ENCODE measurements at places on chromosomes 2 and 18.

DNA sequence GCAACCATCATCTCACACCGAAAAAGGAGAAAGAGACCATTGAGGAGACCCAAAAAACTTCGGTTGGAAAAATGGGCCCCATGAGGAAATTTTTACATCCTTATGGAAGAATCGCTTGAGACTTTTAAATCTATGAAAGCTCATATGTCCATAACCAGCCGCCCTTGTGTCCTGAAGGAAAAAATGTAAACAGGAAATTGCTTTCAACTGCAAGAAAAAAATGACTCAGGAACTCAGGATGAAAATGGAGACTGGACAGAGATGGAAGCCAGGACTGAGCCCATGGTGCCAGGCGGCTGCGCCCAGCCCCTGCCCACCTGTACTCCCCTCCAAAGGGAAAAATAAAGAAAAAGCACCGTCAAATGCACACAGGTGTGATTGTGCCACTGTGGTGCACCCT lies 81.5 kb upstream of the SLC66A3 start:
- no peak for DNase-seq

DNA sequence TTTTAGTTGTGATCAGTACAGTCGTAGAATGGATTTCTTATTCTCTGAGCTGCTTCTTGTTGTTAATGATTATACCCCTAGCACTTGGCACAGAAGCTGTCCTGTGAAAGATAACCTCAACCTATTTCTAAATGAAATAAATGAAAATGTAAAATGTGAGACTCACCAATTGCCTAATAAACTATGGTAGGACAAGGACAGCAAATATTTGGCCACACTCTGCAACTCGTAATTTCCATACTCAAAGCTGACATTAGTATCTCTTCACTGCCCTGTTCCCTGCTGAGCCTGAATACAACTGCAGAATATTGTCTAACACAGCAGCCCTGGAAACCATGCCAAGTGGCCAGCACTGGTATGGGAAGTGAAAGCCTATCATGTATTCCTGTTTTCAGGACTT lies 34.5 kb downstream of the TMEM182 start:
- no peak for DNase-seq

GRCh38 chr2:74226648-74227213 lies 28.3 kb downstream of the MTHFD2 start:
- peak; percentile 38 for DNase-seq

DNA sequence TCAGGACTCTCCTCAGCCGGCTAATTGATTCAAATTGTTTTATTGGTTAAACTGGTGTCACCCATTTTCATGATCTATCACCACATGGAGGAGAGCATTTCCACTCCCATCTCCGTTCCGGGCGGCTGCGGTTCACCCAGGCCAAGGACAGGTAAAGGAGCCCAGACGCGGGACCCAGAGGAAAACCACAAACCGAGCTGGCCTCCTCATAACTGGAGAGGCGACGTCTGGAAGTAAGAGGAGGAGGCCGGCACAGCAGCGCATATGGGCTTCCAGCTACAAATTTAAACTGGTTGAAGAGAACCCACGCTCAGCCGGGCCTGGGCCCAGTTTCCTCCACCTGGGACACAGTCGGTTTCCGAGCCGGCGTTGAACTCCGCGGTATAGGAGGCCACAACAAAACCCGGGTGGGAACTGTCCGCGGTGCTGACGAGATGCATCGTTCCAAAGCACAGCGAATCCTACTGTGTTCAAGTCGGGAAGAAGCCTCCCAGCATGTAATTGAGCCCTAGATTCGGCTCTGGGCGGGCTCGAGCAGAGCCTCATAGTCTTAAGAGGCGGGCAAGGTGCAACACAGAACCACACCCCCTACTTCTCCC lies 3.0 kb upstream of the SKOR2 start:
- DNase-seq: peak; percentile 68

DNA sequence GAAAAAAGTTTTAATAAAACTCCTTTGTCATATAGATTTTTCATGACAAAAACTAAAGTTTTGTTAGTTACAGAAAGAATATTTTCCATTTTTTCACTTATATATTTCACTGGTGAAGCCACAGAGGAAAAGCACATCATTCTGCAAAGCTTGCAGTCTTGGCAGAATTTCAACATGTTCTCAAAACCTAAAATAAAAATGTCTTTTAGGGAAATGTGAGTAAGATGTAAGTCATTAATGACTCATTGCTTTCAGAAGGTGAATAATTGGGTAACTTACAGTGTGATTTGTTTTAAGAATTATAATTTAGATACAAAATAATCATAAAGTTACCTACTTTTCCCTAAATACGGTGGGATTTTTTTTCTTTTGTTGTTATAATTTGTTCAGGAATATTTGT lies 43.4 kb upstream of the TNFRSF11A start:
- DNase-seq: no peak

GRCh38 chr2:66362701-66363100 lies 72.2 kb upstream of the MEIS1 start:
- no peak for DNase-seq

- DNase-seq: no peak
Measured at GRCh38 chr2:210496512-210496911, 20.0 kb upstream of the LANCL1 start.

- no peak for DNase-seq
Measured at GRCh38 chr2:106789185-106789584, 96.8 kb downstream of the ST6GAL2 start.

- no peak for DNase-seq
Measured at GRCh38 chr2:10246370-10246769, 56.3 kb upstream of the HPCAL1 start.

- no peak for DNase-seq
Measured at GRCh38 chr18:69691008-69691760, 256.5 kb downstream of the CD226 start.

- peak; percentile 74 for DNase-seq
Measured at GRCh38 chr18:62982600-62983251, 267.4 kb downstream of the PHLPP1 start.

DNA sequence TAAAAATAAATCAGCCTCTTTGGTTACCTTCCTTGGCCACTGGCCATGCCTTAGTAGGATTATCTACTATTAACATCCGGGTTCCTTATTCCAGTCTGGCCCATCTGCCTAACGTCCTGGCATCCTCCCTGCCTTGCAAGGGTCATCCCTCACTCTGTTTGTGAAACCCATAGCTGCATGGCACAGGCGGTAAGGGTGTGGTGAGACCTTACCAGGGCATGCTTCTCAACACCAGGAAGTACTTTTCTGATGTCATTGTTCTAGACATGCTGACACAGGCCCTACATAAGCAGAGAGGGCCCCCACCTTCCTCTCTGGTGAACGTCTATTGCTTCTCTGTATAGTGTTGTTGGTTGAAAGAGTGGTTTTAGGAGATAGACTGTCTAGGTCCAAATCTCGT lies 296.8 kb upstream of the SPRED2 start:
- DNase-seq: no peak

DNA sequence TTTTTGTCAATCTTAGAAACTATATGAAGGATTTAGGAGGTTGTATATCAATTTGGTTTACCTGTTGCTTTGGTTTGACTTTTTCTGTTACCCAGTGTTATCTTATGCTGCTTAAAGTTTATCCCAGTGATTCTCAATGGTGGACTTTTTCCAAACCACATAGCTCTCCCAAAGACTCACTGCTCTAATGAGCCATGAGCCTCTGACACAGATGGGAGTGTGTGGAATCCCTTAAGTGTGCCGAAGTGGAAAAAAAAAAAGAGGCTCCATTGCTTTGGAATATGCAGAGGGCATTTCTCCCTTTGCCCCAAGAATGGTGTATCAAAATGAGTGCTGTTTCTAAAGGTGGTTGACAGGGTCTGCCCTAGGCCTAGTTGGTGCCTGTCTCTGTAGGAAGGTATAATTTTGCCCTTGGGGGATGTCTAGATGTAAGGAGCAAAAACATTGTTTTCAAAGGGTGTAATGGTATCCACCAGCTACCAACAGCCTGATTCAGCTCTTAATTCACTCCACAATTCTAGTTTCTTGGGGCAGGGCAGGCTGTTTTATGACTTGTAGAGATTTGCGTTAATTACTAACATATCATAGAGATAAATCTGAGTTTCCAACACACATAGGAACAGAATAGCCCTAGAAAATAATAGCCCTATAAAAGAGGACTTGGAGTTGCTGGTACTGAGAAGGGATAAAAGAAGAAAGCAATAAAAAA lies 64.3 kb upstream of the CYP26B1 start:
- no peak for DNase-seq

DNA sequence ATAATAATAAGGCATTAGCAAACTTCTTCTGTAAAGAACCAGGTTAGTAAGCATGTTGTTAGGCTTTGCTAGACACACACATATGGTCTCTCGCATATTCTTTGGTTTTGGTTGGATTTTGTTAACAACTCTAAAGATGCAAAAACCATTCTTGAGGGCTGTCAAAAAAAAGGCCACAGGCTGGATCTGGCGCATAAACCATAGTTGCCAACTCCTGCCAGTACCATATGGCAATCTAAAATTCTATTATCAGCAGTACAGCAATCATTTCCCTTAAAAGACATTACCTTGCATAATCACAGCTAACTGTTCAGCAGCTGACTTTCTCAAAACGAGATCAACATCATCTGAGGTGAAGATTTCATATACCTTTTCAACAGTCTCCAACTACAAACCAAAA lies 63.5 kb downstream of the RTTN start:
- DNase-seq: no peak

DNA sequence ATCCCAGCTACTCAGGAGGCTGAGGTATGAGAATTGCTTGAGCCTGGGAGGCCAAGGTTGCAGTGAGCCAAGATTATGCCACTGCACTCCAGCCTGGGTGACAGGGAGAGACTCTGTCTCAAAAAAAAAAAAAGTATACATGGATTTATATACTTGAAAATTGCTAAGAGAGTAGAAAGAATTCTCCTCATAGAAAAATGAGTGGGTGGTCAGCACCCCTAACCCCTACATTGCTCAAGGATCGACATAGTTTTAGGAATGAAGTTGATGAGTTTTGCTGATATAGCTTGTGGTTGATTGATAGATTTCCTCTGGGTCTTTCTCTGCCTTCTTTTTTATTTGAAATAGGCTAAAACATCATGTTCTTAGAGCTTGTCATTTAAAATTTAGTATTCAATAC lies 58.9 kb downstream of the EML4 start:
- DNase-seq: no peak

DNA sequence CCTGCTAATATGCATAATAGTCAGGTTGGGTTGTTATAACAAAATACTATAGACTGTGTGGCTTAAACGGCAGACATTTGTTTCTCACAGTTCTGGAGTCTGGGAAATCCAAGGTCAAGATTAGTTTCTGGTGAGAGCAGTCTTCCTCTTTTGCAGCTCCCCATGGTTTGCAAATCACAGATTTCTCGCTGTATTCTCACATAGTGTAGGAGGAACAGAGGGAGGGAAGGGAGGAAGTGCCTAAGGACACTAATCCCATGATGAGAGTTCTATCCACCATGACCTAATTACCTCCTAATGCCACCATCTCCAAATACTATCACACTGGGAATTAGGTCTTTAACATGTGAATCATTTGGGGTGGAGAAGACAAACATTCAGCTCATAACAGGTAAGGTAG lies 20.1 kb upstream of the PTH2R start:
- DNase-seq: no peak

GRCh38 chr18:6397931-6398566 lies 16.7 kb downstream of the L3MBTL4 start:
- no peak for DNase-seq

DNA sequence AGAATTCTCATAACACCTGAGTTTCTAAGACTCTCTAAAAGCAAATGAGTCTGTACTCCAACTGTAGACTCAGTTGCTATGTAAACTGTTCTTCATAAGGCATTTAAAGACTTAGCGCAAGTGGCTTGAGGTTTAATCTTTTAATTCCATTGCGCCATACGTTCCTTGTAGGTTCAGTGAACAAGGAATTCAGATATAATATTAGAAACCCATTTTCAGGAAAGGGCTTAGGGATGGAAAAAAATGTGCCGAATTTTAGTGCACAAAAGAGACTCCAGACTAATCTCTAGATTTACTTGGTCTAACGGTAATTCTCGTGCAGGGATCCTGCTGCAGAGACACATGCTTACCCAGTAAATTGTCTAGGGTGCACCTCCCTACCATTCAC lies 268.9 kb upstream of the TANK start:
- DNase-seq: no peak

DNA sequence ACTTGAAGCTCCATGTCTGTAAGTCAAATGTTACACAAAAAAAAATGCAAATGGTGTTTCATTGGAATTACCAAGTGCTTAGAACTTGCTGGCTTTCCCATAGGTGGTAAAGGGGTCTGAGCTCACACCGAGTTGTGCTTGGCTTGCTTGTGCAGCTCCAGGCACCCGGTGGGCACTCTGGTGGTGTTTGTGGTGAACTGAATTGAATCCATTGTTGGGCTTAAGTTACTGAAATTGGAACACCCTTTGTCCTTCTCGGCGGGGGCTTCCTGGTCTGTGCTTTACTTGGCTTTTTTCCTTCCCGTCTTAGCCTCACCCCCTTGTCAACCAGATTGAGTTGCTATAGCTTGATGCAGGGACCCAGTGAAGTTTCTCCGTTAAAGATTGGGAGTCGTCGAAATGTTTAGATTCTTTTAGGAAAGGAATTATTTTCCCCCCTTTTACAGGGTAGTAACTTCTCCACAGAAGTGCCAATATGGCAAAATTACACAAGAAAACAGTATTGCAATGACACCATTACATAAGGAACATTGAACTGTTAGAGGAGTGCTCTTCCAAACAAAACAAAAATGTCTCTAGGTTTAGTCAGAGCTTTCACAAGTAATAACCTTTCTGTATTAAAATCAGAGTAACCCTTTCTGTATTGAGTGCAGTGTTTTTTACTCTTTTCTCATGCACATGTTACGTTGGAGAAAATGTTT lies 97.9 kb upstream of the IL1R2 start:
- DNase-seq: no peak

All from stimulated activated CD8-positive, alpha-beta memory T cell treated with anti-CD3 and anti-CD28 coated beads, Interleukin-4, amount 100 ng/mL, for 48 hours (primary cell).